ENCODE measurements at places on chromosomes 7 and 10.

DNA sequence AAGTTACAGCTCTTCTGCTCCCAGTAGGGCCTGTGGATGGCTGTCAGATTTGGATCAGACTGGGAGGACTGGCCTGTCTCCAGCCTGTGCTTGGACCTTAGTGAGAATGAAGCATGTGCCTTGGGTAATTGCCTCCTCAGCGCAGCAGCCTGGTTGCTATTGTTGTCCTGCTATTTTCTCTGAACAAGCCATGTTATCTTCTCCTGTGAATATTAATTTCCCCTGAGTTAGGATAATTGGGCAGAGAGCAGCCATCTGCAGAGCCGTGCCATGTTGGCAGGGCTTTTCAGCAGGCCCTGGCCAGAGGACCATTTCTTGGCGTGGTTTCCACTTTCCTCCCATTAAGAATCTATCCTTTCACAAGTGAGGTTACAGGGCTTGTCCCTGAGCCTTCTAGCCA lies 497.3 kb downstream of the SORCS3 start:
- DNase-seq: no peak

- no peak for DNase-seq
These were observed 98.5 kb upstream of the PPP2R2D start for GRCh38 chr10:131802156-131802915.

GRCh38 chr10:124615259-124615658 lies 128.9 kb downstream of the FAM53B start:
- no peak for DNase-seq

GRCh38 chr7:50921114-50921813 lies 138.6 kb upstream of the GRB10 start:
- no peak for DNase-seq

DNA sequence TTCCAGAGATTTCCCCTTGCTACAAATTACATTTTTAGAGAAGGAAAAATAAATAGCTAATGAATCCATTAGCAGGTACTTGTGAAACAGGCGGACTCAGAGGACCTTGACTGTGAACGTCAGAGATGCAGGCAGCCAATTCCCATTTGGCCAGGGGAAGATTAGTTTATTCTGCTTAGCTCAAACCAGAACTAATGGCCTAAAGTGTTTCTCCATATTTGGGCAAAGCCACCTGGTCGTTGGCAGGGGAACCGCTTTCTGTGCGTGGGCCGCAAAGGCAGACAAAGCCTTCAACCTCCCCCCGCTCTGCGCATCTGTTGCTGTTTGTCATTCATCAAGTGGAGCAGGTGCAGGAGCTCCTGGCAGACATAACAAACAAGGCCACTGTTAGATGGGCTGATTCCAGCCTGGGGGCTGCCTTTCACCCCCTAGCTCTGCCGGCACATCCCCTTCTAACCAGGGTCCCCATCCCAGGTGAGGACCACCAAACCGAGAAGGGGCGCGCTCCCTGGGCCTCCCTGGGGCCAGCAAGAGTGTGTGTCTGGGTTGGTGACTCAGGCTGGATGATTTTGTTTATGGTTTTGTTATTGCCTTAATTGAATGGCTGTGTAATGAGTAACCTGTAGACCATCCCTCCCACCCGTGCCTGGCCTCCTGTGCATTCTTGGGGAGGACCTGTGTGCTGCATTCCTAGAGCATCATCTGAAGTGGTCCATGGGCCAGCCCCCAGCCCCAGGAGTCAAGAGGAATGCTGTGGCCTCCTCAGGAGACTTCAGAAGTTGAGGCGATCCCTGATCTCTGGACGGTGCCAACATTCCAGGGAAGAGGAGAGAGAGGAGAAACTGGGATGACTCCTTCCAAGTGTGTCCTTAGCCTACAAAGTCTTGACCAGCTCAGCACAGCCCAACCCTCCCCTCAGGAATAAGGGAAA lies 14.5 kb upstream of the CPA1 start:
- DNase-seq: peak; percentile 78

GRCh38 chr7:19146699-19147098 lies 1.5 kb upstream of the FERD3L start:
- DNase-seq: no peak

DNA sequence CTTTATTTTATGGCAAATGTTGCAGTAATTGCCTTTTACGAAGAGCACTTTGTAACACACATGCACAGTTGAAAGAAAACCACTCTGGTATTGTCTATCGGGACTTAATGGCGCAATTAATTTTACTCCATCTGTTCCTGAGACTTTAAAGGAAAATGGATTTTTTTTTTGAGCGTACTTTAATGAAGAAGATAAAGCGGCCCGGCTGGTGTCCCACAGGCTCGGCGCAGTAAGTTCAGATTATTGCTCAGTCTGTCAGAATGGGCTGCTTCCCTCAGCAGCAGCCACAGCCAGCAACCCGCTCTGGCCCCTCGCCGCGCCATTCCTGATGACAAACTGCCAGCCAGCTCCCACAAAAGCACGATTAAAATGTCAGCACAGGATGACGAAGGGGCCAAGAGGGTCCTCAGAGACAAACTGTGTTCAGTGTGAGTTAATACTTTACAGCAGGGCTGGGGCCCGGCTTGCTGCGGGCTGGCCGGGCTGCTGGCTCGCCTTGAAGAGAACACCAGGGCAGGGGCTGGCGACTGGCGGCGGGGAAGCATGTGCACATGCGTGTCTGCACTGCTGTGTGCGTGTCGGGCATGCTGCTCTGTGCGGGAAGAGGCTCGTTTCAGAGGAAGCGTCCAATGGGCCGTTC lies 501.0 kb upstream of the GALNT17 start:
- DNase-seq: no peak

DNA sequence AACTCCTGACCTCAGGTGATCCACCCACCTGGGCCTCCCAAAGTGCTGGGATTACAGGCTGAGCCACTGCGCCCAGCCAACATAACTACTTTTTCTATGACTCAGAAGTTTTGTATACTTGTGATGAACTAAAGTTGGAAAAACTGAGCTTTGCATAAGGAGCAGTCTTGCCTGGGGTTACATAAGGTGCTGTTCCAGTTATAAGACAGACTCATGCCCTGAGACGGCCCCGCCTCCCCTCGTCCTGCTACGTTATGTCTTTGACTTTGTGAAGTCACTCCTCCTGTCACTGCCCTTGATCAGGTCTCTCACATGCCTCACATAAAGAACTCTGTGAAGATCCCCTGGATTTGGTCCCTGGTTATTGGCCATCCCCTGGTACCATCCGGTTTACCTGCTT lies 40.4 kb upstream of the OPN4 start:
- DNase-seq: no peak

- DNase-seq: no peak
These were observed 32.6 kb downstream of the AP5Z1 start for GRCh38 chr7:4808026-4808425.

GRCh38 chr10:44427037-44427436 lies 42.1 kb upstream of the CXCL12 start:
- no peak for DNase-seq

DNA sequence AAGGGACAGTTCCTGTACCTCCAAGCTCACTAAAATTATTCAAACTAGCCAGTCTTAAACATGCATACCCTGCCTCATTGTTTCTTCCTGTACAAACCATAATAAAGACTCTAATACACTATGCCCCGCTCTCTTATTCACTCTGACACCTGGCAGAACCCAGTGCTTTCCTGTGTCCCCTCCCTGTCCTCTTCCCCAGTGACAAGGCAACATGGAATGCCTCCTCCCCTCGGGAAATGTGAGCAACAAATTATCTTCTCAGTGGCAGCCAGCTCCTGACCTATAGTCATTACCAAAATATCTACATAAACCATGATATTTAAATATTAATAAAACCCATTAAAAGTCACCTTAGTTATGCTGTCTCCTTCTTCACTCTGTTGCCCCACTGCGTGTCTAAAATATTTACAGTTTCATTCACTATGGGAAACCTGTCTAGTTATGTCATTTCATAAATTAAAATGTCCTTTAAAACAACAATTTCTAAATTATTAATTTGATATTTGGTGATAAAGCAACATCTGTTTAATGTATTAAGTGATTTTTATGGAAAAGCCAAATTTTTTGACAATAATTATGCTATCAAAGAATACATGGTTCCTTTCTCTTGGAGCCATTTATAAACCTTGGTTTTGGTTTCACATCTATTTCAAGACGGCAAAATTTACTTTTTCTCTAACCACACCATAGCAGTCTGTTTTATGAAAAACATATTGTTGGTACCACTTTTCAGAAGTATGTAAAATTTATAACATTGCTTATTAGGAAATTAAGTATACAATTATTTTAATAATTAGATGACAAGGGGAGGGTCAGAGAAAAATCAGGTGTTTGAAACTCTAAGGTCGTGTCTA lies 1355.2 kb downstream of the XPNPEP1 start:
- DNase-seq: no peak

DNA sequence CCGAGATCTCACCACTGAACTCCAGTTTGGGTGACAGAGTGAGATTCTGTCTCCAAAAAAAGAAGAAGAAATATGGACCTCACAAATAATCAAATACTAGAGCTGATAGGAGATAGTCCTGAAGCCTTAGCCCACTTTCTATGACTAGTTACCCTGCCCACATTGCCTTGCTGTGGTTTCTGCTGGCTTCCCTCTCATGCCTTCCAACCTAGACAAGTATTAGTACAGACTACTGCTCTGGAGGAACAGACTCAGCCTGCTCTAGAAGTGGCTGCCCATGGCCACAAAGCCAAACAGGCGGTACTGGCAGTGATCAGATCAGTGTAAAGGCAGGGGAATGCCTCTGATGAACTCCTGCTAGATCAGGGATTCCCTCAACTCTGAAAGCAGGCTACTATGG lies 89.7 kb upstream of the PRKAR2B start:
- DNase-seq: no peak

- DNase-seq: no peak
These were observed 553.6 kb upstream of the GHITM start for GRCh38 chr10:83585686-83586085.

- DNase-seq: no peak
These were observed 102.3 kb upstream of the PPIF start for GRCh38 chr10:79244841-79245504.

- DNase-seq: no peak
These were observed 146.1 kb downstream of the VPS50 start for GRCh38 chr7:93378131-93378760.

GRCh38 chr7:66859794-66860645 lies 61.0 kb upstream of the TMEM248 start:
- DNase-seq: no peak

GRCh38 chr7:103540338-103540737 lies 94.3 kb upstream of the SLC26A5 start:
- no peak for DNase-seq

DNA sequence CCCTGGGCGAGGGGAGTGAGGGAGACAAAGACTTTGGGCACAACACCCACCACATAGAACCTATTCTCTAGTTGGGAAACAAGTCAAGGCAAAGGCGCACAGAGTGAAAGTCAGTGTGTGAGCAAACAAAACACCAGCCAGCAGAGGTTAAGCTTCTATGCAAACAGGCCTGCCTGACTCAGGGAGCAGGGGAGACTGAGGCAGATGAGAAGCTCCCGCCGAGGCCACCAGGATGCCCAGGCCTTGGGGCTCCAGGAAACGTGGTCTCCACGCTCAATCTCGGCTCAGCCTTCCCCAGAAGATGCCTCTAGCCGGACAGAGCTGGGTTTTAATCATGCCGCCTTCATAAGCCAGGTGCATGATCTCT lies 74.1 kb upstream of the KCNMA1 start:
- no peak for DNase-seq

DNA sequence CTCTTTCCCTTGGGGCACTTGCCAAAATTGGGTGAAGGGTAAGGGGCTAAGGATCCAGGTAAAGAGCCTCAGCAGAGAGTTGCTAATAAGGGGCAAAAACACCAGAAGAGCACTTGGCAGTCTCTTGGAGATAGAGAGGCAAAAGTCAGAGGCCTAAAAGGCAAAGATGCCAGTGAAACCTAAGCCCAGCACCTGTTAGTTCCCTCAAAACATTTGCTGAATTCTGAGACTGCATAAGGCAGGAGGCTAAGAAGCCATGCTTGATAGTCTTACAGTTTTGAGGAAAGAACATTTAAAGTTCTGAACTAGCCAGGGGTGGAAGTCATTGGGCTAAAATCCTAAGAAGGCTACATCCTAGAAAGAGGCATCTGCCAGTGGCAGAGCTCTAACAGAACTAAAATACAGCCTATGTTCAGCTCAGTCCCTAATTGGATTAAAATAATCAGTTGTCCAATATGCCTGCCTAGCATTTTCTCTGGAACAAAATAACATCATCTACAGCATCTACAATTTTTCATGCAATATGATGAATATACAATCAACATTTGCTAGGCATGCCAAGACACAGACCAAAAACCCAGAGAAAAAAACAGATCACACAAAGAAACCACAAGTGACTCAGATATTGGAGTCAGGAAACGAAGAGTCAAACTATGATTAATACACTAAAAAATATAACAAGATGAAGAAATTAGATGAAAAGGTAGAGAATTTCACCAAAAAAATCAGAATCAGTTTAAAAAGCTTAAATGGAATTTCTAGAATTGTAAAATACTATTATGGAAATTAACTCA lies 7.7 kb downstream of the HTR7 start:
- DNase-seq: no peak

All from BJ (cell line).